Activated T-helper 1 cell treated with anti-CD3 and anti-CD28 coated beads, Interleukin-12 subunit alpha, Interleukin-12 subunit beta, Interleukin-2, Interleukin-4 antibody, amounts not matched to agents 30 ng/mL and 10 ng/mL and 1 ng/mL, durations not matched to agents 14 hours and 24 hours and 36 hours (primary cell): ENCODE measurements at places on chromosomes 3 and 15. TPM values are rescaled to one million over a fixed set of nuclear protein-coding genes. Genes with fewer than 3 reads are reported as not detected.
A peak's percentile ranks its signal among the peaks of the same experiment; 100 is the strongest.

GRCh38 chr3:150975992-150976368 lies 3.5 kb upstream of the CLRN1 start:
- no peak for DNase-seq

CPNE4 gene
- 0.10 TPM in 1 of 2 replicates, not detected in the other for total RNA-seq

GRCh38 chr15:67556976-67557570 lies 14.6 kb downstream of the MAP2K5 start:
- no peak for DNase-seq

GRCh38 chr3:184017672-184018423 lies at the start of gene ABCC5:
Gene ABCC5, minus strand, starts transcription at chr3:184017884. Its CDS starts 3,492 bp downstream, at chr3:184014392.
- peak; percentile 78 for DNase-seq

DNA sequence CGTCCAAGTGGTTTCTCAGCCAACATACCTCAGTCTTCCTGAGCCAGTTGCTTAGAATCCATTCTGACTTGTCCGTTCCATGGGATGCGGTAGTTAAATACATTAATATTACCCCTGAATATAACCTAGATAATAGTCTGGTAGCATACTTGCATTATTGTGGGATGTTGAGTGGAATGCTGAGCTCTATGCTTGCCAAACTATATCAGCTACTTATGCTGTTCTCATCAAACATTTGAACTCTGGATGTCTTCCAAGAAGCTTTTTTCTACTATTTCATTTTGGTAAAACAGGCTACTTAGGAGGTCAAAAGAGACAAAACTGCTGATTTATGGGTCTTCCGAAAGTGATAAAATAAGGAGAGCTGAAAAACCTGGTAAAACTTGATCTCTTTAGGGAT lies 429.5 kb downstream of the NAALADL2 start:
- DNase-seq = no peak

EPHA6 gene
- total RNA-seq = not detected in 2 replicates

- no peak for DNase-seq
These were observed 62.9 kb upstream of the CHMP2B start for GRCh38 chr3:87164245-87164644.

DNA sequence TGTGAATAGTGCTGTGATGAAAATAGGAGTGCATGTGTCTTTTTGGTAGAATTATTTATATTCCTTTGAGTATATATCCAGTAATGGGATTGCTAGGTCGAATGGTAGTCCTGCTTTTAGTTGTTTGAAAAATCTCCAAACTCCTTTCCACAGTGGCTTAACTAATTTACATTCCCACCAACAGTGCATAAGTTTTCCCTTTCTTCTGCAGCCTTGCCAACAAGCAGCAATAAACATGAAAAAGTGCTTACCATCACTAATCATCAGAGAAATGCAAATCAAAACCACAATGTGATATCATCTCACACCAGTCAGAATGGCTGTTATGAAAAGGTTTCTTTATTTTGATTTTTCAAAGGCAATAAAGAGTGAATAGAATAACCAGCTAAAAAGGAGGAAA lies 1105.9 kb downstream of the NAALADL2 start:
- no peak for DNase-seq

DNA sequence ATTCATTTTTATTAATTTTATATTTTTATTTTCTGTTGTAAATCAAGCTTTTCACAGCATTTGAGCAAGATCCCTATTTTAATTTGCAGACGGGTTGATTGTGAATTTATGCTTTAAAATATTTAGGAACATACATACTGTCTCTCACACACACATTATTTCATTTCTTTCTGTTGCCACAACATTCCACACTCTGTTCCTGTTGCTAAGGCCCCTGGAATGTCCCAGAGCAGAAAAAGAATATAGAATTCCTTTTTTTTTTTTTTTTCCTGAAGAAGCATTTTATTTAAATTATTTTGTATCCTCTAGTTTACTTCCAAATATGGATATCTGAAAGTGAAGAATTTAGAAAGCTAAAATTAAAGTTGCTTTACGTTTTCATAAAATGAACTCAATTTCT lies 36.8 kb upstream of the SCAANT1 start:
- DNase-seq = no peak

GRCh38 chr3:146326875-146327543 lies 76.1 kb upstream of the PLSCR4 start:
- DNase-seq = no peak

DNA sequence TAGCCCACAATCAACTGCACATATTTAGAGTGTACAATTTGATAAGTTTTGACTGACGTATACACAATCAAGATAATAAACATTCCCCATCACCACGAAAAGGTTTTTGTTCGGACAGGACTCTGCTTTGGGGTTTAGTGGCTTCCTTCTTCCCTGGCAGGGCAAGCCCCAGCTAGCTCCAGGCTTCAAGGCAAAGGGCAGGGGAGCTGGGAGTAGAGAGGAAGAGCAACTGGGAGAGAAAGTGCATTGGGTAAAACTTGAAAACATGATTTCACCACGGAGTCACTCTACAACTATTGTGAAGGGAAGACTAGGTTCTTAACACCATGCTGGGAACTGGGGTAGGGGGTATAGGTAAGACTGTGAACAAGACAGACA lies 185.1 kb upstream of the UBE2E1 start:
- no peak for DNase-seq

- DNase-seq = no peak
These were observed 13.5 kb downstream of the CDCP1 start for GRCh38 chr3:45132568-45133211.

DNA sequence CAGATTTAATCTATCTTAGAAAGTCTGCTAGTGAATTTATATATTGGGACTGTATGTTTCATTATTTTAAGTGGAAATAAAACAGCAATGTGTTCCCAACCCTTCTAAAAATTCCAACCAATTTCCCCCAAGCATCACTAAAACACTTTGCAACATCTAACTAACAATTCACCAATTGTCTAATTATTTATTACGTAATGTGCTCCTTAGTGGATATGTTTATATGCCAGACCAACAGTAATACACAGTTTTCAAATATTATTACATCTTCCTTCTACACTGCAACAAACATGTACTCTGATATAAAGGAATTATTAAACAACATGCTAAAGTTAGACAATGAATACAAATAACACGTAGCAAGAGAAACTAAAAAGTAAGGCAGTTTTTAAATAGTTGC lies 262.6 kb upstream of the THBS1 start:
- no peak for DNase-seq

DNA sequence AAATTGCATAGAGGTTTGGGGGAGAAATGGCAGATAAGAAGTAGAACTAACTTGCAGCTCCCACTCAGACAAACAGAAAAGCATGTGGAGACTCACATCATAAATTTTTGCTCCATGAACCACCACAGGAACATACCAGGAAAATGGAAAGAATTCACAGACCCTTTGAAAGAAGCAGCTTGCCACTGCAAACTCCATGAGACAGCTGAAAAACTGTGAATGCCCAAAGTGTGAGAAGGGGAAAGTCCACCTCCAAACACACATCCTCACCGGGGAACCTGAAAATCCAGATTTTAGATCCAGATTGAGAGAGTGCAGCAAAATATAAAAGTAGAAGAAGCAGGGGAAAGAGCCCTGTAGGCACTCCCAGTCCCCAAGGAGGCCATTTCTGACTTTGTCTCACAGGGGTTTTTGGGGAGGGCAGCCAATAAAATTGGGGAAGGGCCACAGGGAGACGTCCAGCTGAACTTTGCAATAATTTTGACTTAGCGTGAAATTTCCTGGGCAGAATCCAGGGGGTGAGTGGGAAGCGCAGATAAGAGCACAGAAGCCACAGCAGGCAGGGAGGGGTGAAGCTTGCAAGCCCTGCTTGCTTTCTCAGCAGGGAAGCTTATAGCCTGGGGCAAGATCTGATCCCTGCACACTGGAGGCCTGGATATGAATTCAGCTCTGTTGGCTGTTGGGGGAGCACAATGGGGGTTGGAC lies 183.4 kb upstream of the UBE2E2 start:
- no peak for DNase-seq

DNA sequence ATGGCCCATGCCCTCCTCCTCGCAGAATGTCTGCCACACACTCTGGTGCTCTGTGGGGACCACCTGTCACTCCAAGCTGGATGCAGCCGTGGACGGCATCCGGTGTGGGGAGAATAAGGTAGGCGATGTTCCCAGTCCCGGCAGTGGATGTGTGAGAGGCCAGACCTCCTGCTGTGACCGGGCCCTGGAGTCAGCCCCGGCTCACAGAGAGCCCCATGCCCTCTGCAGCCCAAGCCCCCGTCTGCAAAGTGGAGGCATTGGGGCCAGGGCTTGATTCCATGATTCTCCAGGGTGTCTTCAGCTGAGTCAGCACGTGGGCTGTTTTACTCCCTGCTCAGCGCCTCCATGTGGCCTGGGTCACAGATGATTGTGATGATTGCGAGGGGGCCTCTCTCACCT lies 32.2 kb downstream of the GOLGA6L10 start:
- DNase-seq = no peak

DNA sequence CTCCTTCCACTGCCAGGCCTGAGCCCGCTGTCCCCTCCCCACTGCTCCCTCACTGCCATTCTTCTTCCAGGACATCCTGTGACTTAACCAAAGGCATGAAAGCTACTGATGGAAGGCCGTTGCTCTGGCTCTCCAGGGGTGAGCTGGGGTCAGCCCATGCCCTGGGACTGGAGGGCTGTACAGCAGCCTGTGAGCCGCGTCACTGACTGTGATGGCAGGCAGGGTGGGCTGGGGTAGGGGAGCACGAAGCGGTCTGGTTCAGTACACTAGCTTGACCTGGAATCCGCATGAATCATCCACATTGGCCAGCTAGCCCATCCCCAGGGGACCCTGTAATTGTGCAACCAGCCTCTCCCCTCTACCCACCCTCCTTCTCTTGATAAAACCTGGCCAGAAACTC lies 30.8 kb downstream of the CORO2B start:
- no peak for DNase-seq

DNA sequence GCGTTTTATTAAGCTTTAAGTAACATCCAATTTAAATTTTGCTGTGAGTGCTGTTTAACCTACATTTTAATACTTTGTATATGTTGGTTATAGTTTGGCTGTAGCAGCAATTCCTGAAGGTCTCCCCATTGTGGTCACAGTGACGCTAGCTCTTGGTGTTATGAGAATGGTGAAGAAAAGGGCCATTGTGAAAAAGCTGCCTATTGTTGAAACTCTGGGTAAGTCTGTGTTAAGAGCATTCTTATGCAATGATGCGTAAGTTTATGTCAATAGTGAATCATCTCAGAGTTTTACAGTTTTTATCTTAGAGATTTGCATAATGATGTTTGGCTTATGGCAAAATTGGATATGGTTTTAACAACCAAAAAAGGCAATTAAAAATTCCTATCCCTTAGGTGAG lies 62.7 kb downstream of the ASTE1 start:
- DNase-seq = no peak

- no peak for DNase-seq
These were observed 47.2 kb upstream of the TEX55 start for GRCh38 chr3:119098619-119099222.

FEZF2 gene
- not detected in 2 replicates for total RNA-seq

DNA sequence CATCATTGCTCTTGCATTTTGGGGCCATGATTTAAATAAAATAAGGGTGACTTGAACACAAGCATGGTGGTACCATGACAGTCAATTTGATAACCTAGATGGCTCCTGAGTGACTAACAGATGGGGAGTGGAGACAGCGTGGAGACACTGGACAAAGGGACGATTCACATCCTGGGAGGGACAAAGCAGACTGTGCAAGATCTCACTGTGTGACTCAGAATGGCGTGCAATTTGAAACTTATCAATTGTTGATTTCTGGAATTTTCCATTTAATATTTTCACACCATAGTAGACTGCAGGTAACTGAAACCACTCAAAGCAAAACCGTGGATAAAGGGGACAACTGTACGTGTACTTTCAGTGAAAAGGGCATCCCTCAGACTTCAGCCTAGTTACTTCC lies 25.5 kb downstream of the MCCC1 start:
- no peak for DNase-seq

GRCh38 chr3:150404023-150404422 lies 4.1 kb upstream of the TSC22D2 start:
- DNase-seq = no peak

SLC9C1 gene
- not detected in 2 replicates for total RNA-seq

HIGD2B gene
- 0.29 TPM in 1 of 2 replicates, not detected in the other for total RNA-seq

DNA sequence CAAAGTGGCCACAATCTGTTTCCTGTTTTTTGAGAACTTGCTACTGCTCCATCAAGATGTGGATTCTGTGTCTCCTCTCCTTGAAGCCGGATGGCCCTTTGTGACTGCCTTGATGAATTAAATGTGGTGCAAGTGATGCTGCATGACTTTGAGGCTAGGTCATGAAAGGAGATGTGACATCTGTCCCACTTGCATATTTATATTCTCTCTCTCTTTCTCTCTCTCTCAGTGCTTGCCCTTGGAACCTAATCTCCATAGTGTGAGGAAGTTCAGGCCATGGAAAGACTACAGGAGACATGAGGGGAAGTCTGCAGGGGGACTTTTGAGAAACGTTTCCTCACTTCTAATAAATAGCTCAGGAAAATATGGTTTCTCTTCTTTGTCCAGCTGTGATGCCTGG lies 50.0 kb upstream of the ADPGK start:
- no peak for DNase-seq
